Activated CD4-positive, alpha-beta memory T cell treated with anti-CD3 and anti-CD28 coated beads, Interleukin-2, amount 10 ng/mL, durations not matched to agents 7 days and 5 days (primary cell): ENCODE measurements at places on chromosomes 1 and 21. TPM values are rescaled to one million over a fixed set of nuclear protein-coding genes. Genes with fewer than 3 reads are reported as not detected.

DNA sequence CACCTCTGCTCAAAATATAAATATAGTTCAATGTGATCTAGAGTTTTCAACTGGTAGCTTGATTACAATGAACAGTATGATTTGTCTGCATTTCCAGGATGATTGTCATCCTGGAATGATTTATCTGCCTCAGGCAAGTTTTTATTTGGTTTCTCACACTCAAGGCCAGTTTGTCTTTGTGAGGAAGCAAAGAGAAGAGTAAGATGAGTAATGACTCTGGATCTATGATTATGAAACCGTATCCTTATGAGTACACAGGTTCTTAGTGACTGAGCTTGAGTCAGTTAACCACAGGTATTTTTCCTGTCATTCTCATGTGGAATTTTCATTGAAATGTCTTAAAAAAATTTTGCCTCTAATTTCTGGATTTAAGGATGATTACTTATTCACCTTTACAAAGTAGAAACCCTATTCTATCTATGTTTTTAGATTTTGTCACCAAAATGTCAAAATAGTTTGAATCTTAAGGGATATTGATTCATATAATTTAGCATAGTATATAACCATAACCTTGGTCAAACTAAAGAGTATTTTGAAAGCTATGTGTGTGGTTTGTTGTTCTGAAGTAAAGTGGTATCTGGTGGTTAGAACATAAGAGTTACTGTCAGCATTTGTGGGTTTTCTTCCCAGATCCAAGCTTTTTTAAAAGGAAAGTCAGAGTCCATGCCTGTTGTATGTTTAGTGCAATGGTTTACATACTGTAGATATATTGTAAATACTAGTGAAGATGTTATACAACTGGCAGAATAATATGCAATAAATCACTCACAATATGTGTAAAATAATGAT lies 145.0 kb downstream of the RASAL2 start:
- no peak for DNase-seq

GRCh38 chr1:155966135-155966534 lies 12.2 kb downstream of the ARHGEF2 start:
- DNase-seq = no peak

DNA sequence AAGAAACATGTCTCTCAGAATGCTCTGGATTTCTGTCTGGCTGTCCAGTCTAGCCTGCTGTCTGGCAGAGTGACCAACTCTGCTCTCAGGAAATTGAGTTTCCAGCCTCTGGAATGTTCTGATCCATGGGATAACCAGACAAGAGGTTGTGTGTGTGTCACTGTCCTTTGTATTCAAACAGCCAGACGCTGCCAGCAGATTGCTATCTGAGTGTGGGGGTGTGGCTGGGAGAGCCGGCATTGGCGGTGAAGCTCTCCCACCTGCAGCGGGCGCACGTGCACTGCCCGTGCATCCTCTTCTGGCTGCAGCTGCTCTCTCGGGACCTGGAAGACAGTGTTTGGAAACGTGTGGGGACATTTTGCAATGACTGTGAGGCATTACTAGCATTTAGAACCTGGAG lies 26.1 kb downstream of the PKP1 start:
- DNase-seq = no peak

The SYT14 gene
- not detected for total RNA-seq
